ENCODE measurements at places on chromosomes 11 and 22.

GRCh38 chr11:75635066-75635862 lies 33.6 kb downstream of the MAP6 start:
- peak; percentile 9 for DNase-seq

DNA sequence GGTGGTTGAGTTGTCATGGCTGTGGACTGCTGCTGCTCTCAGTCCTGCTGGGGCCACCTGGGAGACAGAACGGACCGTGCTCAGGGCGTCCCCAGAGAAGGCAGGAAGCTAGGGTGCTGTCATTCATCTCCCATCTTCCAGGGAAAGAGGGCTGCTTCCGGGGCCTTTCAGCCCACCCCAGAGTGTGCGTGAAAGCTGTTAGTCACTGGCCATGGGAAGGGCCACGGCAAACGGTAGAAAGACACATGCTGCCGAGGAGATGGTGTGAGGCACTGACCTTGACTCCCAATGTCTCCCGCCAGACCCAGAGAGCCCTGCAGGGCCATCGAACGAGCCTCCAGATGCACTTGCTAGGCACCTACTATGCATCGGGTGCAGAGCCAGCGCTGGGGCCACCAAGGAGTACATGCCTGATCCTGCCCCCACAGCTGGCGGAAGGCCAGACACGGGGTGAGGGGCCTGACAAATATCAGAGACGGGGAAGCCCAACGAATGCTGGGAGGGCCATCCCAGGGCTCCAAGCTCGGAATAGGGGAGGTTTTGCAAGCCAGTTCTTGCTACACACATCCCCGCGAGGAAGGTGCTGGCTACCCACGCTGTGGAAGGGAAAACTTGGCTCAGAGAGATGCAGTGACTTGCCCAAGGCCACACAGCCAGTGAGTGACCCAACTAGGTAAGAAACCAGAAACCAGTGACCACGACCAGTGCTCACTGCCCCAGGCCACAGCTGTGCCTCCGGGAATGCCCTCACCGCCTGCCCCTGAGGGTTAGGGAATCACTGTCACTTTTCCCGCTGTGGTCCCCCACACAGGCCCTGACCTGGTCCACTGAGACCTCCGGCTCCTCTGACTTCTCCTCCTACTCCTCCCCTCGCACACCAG lies 10.1 kb downstream of the RAC2 start:
- no peak for DNase-seq

DNA sequence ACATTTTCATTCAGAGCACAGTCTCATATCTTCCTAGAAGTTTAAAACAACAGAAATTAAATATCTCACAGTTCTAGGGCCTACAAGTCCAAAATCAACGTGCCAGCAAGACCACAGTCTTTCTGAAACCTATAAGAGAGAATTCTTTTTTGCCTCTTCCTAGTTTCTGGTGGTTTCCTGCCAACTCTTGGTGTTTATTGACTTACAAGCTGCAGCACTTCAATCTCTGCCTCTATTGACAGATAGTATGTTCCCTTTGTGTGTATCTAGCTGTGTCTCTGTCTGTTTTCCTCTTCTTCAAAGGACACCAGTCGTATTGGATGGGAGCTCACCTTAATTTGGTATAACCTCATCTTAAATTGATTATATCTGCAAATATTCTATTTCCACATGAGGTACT lies 347.5 kb downstream of the DCDC1 start:
- no peak for DNase-seq

DNA sequence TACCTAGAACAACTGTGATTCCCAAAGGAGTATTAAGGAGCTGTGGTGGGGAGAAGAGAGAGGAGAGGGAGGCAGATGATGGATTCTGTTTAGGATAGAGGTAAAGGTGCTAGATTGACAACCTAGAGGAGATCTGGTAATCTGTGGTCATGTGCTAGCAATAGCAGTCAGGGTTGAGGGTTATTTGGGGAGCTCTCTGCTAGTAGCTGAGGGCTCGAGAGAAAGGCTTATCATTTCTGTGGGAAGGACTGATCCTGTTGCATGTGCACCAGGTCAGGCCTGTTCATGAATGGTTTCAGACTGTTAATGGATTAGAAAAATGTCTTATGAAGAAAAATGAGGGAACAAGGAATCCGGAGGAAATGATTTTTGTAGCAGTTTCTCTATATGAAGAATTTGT lies 63.2 kb downstream of the MTMR3 start:
- no peak for DNase-seq

GRCh38 chr11:128494418-128495332 lies 92.7 kb downstream of the ETS1 start:
- DNase-seq, result no peak

- no peak for DNase-seq
These were observed 5.3 kb upstream of the RRAS2 start for GRCh38 chr11:14364322-14364721.

GRCh38 chr22:21669026-21669425 lies 3.2 kb downstream of the PPIL2 start:
- no peak for DNase-seq

- no peak for DNase-seq
These were observed 109.7 kb downstream of the WNT7B start for GRCh38 chr22:45867118-45867905.

- DNase-seq, result no peak
These were observed 979 bp downstream of the ZBED5 start for GRCh38 chr11:10856689-10857458.

DNA sequence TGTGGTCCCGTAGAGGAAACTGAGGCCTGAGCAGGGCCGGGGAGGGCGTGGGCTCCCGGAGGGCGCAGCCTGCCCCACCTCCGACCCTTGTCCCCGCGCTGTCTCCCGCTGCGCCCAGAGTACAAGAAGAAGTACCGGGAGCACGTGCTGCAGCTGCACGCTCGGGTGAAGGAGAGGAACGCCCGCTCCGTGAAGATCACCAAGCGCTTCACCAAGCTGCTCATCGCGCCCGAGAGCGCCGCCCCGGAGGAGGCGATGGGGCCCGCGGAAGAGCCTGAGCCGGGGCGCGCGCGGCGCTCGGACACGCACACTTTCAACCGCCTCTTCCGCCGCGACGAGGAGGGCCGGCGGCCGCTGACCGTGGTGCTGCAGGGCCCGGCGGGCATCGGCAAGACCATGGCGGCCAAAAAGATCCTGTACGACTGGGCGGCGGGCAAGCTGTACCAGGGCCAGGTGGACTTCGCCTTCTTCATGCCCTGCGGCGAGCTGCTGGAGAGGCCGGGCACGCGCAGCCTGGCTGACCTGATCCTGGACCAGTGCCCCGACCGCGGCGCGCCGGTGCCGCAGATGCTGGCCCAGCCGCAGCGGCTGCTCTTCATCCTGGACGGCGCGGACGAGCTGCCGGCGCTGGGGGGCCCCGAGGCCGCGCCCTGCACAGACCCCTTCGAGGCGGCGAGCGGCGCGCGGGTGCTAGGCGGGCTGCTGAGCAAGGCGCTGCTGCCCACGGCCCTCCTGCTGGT lies 1.9 kb downstream of the NLRP6 start:
- no peak for DNase-seq

DNA sequence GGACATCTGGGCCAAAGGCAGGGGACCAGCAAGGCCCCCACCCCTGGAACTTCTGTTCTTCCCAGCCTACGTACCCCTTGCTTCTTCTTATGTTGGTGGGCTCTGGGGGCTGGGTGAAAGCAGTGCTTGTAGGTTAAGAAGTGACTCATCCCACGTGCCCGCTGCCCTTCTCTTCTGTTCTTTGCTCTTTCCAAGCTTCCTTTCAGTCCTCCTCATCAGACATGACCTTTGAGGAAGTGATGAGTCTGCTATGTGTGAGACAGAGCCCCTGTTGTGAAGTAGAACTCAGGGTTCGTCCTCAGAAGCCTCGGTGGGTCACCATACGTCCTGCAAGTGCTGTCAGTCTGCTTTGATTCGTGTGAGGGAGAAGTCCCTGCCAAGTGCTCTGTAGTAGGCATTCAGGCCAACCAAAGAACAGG lies 12.7 kb downstream of the MED15 start:
- DNase-seq, result no peak

- DNase-seq, result no peak
These were observed 31.9 kb downstream of the CTNND1 start for GRCh38 chr11:57793351-57794115.

GRCh38 chr11:119388103-119388502 lies 6.6 kb upstream of the USP2 start:
- no peak for DNase-seq

DNA sequence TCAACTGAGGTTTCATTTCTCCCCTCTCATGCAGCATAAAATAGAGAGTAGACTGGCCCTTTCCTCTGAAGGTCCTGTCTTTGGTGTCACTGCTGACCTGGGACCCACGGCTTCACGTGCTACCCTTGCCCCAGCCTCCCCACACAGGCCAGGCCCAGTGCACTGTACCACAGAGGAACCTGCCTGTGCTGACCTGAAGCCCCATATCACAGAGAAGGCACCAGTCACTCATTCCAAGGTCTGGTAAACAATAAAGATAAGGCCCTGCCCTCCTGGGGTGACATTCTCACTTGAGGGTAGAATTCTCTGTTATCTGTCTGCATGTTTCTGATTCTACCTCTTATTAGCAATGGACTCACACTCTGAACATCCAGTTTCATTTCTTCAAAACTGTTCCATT lies 51.3 kb downstream of the RPL27A start:
- DNase-seq, result no peak

DNA sequence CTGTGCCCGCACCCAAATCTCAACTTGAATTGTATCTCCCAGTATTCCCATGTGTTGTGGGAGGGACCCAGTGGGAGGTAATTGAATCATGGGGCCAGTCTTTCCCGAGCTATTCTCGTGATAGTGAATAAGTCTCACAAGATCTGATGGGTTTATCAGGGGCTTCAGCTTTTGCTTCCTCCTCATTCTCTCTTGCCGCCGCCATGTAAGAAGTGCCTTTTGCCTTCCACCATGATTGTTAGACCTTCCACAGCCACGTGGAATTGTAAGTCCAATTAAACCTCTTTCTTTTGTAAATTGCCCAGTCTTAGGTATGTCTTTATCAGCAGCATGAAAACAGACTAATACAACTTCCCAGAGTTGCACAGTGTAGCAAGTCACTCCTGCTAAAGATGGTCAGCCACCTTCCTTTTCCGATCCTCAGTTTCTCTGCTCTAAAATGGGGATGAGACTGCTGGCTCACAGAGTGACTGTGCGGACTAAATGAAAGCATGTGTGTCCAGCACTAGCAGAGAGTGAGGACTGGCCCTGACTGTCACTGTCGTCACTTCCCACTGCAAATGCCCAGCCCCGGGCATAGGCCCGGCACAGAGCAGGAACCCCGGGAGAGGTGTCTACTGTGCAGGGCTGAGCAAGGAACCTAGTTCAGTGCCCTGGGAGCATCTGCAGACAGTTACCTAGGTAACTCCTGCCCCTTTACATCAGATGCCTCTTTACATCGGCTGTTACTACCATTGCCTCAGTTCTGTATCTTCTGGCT lies 9.5 kb downstream of the TSKU start:
- no peak for DNase-seq

DNA sequence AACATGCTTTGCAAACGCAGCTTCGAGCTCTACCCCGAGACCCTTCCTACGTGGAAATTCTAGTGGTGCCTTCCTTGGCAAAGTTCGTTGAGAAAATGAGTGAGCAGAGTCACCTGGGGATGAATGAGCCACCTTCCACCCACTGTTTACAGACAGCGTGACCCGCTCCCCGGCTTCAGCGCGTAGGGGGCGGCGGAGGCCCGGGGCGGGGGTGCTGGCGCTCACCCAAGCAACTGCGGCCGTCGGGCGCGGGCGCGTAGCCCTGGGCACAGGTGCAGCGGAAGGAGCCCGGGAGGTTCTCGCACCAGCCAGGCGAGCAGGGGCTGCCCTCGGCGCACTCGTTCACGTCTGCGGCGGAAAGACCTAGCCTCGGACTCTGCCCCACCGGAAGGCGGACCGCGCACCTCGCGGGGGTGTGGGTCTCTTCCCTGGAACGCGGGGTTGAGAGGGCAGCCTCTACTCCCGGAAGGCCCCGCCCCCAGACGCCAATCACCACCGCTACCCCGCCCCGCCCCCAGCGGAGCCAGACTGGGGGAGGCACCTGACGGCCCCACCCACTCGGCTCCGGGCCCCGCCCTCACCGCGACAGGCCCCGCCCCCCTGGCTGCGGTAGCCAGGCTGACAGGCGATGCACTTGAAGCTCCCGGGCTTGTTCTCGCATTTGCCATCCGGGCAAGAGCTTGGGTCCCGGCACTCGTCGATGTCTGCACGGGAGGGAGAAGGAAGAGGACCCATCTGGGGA lies 11.8 kb downstream of the LTBP3 start:
- DNase-seq, result no peak
